ENCODE measurements at places on chromosomes 1 and 21. TPM values are rescaled to one million over a fixed set of nuclear protein-coding genes. Genes with fewer than 3 reads are reported as not detected.

DNA sequence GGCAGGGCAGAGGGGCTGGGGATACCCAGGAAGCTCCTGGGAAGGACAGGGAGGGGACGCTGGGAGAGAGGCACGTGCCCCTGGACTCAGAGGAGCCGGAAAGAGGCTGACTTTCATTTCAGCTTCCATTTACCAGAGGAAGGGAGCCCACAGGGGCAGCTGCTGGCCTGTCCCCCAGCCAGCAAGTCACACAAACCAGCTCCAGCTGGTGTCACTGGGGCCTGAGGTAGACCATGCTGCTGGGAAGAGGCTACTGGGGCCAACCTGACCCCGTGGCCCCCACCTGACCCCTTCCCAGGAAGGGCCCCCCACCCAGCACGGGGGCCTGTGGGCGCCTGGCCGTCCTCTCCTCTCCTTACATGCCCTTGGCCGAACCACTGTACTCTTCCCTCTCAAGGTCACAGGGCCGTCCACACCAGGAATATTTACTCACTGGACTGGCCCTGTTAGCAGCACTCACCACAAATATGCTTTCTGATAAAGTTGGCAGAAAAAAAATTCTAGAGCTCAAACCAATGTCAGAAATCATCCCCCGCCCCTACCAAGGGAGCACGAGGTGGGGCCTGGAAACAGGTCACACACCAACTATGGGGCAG, 110.5 kb downstream of the CASZ1 start:
- DNase-seq: no peak

GRCh38 chr21:42618707-42619102, 34.7 kb upstream of the PDE9A start:
- no peak for DNase-seq

DNA sequence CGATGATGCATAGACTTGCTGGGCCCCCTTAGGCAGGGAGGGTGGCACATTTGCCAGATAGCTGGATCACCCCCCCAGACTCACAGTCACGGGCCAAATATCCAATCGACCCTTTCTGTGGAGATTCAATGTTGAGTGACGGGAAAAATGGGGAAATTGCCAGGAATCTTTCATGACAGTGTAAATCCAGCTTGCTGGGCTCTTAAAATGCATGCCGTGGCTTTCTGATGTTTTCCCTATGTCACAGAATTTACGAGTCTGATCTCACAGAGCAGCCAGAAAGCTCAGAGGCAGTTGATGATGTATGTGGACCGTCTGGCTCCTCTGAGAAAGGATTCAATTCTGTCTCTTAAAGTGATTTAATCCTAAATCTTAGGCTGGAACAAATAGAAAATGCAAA, 150.1 kb upstream of the ZNF644 start:
- peak; percentile 80 for DNase-seq

- peak; percentile 23 for DNase-seq
Measured at GRCh38 chr1:15386164-15386749, 23.4 kb upstream of the EFHD2 start.

DNA sequence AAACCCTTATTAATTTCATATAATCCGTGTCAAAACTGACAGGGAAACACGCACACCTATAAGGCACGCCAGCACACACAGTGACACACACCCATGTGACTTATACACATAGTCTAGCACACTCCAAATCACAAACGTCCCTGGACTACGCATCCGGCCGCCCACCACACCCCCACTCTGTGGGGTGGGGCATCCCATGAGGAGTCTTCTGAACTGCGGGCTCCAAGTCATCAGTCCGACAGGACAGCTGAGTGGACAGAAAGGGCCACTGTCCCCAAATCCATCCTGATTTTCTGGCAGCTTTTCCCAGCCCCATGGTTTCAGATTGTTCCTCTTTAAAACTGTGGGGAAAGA, 829 bp downstream of the PEA15 start:
- DNase-seq: no peak

- no peak for DNase-seq
Measured at GRCh38 chr1:158771950-158772866, at the start of gene OR6N1. OR6N1 (minus strand) TSS chr1:158772195; CDS start chr1:158766682, 5,513 bp downstream.

DNA sequence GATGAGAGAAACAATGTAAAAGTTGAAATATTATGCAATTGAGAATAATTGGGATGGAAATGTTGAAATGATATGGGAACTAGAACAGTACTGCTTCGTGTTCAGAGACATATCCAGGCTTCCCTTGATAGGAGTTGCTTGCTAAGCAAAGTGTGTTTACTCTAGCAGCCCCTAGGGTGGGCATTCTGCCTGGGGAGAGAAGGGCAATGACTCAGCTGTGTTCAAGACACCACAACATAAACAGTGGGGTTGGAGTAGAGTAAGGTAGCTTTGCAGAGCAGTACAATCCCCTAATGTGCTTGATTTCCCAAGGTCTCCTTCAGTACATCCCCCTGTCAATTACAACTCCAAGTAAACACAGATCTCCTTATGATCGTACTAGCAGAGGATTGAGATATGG, 4.8 kb upstream of the PCNX2 start:
- DNase-seq: no peak

The GPR157 gene
- 1.8 TPM for polyA plus RNA-seq

The ANKRD13C gene
- polyA plus RNA-seq: 28.3 TPM

The NBPF4 gene
- not detected for polyA plus RNA-seq

Measured in renal pelvis (tissue), 12 donors.